ENCODE measurements at places on chromosomes 2 and 18.

GRCh38 chr2:63654959-63655358, 66.2 kb downstream of the MDH1 start:
- DNase-seq: no peak

DNA sequence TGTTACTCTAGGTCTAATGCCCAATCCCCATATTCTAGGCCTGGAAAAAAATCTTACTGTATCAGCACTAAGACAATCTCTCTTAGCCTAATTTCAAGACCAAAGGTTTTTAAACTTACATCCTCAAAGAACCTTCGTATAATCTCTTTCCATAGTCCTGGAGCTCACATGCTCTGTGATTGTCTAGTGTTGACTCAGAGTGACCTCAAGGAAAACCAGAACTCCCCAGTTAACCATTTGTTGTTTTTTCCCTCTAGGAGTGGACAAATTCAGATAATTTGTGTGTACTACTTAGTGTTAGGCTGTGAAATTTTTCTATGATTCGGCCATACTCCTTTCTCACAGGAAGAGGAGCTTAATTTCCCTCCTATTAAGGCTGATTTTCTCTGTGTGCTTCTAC, 536.1 kb downstream of the SLC4A3 start:
- no peak for DNase-seq

DNA sequence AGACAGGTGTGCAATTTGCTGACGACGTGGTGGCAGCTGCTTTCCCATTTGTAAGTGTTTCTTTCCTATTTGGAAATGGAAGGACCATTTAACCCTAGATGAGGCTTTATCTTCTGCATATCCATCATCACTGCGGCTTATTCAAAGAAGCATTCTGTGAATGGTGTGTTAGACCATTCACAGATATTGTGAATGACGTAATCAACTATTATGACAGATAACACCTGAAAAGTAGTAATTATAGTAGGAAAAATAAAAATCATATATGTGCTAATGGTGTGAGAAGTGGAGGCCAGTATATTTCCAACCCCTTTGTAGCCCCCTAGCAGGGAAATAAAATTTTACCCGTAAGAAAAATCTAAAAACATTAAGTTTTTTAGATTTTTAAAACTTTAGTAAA, 424.5 kb upstream of the CRIM1 start:
- no peak for DNase-seq

DNA sequence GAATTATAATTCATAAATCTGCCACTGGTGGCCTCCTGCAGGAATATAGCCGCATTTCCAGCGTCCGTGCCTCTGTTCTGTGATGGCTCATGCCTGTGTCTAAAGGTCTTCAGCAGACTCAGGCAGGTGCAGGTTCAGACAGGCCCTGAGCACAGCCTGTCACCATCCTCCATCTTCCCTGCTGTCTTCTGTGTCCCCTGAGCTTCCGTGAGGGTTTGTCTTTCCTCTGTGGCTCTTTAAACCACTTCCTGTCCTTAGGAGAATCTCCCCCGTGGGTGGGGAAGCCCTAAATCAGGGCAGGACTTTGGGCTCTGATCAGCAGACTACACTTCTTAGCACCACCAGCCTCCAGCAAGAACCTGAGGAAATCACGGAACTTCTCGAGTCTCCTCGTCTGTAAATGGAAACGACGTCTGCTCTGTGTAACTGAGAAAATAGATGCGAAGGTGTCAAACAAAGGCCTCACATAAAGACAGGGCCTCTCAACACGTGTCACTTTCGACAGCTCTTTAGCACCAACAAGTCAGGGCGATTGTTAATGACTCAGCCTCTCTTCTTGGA, 24.1 kb upstream of the NFATC1 start:
- no peak for DNase-seq

GRCh38 chr2:207139552-207139951, 26.2 kb downstream of the KLF7 start:
- no peak for DNase-seq

DNA sequence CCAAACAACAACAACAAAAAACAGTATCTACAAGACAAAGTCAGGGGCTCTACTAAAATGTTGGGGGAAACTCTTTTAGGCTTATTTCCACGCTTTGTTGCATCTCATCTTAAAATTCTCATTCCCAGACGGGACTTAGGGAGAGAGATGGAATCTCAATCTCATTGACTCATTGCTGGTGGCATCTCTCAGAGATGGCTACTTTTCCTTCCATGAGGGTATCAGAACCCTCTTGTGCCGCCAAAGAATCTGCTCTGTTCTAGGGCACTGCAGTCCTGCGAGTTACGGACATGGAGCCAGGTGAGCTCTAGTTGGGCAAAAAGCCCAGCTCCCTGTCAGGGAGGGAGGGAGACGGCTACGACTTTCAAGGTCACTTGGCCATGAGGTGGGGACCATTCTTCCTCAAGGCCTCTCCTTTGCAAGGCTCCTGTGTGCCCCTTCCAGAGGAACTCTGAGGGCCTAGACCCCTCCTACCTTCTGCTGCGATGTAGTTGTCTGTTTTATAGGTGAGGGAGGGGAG, 68.0 kb downstream of the MYCN start:
- DNase-seq: no peak

- no peak for DNase-seq
Observed at GRCh38 chr2:88600038-88600465, 27.2 kb downstream of the EIF2AK3 start.

DNA sequence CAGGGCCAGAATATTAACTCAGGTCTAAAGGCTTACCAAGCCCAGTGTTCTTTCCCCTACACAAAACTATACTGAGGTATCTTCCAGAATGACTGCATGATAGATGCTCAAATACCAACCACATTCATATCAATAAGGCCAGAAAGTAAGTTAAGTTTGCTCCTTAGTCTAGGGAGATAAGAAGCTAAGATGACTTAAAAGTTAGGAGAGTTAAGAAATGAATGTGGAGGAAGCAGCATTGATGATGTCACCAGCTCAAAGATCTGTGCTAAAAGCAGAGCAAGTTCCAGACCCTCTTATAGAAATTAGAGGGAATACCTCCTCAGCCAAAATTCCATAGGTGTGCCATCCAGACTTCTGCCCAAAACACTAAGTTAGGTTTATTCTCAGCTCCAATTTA, 6.1 kb downstream of the PPP4R1 start:
- no peak for DNase-seq

DNA sequence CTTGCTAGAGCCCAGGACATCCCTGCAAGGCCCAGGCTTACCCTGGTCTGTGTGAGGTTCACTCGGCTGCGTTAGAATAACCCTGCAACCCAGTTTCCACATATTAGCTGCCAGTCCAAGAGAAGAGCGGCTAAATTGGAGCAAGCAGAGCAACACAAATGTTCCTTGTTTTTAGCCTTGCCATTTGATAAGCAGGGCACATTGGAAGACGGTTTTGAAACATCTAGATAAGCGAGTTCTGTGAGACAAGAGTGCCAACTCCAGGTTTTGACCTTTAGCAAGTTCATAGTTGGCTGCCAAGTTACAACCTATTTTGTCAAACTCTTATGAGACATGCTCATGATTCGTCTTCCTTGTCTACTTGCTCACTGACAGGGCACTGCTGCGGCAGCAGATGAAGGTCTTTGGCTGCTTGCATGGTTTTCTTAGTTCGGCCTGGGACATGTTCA, 23.5 kb downstream of the DPP4 start:
- DNase-seq: no peak

GRCh38 chr2:111058264-111058663, 62.5 kb upstream of the BCL2L11 start:
- no peak for DNase-seq

- no peak for DNase-seq
Observed at GRCh38 chr2:94872088-94872618, 923 bp downstream of the TEKT4 start.

GRCh38 chr2:172404824-172405223, 22.6 kb upstream of the ITGA6 start:
- DNase-seq: no peak

DNA sequence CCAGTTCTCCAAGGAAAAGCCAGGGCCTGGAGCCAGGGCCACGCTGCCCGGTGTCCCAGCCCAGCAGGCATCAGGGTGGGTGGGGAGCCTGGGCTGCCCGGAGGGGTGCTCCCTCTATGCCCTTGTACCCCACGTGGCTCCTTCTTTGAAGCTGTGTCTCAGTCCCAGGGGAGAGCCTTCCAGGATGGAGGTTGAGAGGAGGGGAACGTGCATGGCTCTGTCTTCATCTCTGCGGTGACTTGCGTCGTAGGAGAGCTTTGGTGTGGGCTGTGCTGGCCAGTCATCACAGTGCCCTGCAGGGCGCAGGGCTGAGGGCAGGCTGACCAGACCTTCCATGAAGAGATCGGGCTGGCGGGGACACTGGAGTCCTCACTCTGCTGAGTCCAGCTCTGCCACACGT, 197.2 kb downstream of the LDLRAD4 start:
- DNase-seq: no peak

DNA sequence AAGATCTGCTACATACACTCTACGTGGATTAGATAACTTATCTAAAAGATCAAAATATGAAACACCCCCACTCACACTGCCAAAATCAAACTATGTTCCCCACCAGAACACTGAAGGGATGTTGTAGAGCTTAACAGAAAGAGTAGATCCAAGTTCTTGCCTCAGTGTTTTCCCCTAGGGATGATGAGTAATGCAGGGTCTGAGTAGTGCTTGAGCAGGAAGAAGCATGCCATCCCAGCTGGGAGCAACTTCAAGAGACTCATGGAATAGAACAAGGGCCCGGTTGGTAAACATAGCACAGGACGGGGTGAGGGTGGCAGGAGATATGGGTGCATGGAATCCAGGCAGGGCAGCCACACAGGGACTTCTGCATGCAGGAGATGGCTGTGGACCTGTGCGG, 74.3 kb downstream of the SNTG2 start:
- no peak for DNase-seq

Measured in stimulated activated CD4-positive, alpha-beta T cell treated with anti-CD3 and anti-CD28 coated beads, Interleukin-4, amount 100 ng/mL, for 48 hours (primary cell).